ENCODE measurements at places on chromosomes 1 and 21.

- no peak overlapping the region for H3K27ac ChIP-seq
- no peak for DNase-seq
- no peak overlapping the region for H3K4me3 ChIP-seq
- no peaks in the 10 kb centered on the region for H3K27me3 ChIP-seq
- H3K36me3 ChIP-seq: no peaks in the 10 kb centered on the region
These were observed 18.2 kb upstream of the KCNK2 start for GRCh38 chr1:215064327-215064726.

- H3K27me3 ChIP-seq: no peaks in the 10 kb centered on the region
- H3K4me3 ChIP-seq: no peak overlapping the region
- H3K4me1 ChIP-seq: no peaks in the 10 kb centered on the region
- DNase-seq: no peak
- no peaks in the 10 kb centered on the region for H3K36me3 ChIP-seq
These were observed 37.8 kb downstream of the MIS18A start for GRCh38 chr21:32240851-32241687.

DNA sequence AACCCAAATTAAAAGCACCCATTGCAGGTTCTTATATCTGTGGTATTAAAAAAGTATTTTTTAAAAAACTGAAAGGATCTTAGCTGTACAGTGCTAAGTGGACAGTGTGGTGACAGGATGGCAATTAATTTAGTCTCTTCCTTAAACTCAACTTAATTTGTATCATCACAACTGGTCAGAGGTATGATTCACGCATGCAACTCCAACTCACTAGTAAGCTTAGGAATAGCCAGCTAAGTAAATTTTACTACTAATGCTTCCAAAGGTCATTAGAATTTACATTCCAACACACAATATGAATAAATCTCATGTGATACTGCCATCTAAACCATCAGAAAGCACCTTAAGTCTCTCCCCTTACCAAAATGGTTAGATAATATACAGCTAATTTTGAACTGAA is 35.4 kb downstream of the ENAH start:
- peaks cover 32% of the 10 kb centered on the region for H3K4me1 ChIP-seq
- no peak overlapping the region for H3K27ac ChIP-seq
- H3K27me3 ChIP-seq: no peaks in the 10 kb centered on the region
- peaks cover 23% of the 10 kb centered on the region for H3K36me3 ChIP-seq
- no peak overlapping the region for H3K4me3 ChIP-seq
- no peak for DNase-seq

- no peak overlapping the region for H3K27ac ChIP-seq
- no peak overlapping the region for H3K4me3 ChIP-seq
- DNase-seq: no peak
- no peaks in the 10 kb centered on the region for H3K36me3 ChIP-seq
These were observed 118.1 kb downstream of the CACNA1E start for GRCh38 chr1:181601186-181601950.

DNA sequence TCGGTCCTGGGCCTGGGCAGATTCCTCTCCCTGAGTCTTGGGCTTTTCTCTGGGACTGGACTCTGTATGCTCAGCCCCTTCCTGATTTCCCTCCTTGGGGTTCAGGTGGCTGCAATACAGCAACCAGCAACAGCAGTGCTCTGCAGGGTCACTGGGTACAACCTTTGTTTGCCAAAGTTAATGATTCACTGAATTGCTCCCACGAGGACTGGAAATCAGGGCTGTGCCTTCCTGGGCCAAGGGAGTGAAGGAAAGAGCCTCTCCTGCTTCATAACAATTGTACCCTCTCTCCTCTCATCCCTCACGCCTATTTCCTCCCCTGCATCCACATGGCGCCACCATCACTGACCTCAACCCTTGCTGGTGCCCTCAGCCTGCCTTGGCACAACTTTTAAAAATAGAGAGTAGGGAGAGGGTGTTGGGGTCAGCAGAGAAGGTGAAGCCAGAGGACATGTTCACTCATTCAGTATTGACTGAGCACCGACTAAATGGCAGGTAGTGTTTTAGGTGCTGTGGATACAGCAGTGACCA is 52.8 kb upstream of the GOLT1A start:
- H3K27ac ChIP-seq: peak overlapping the region; percentile 79
- no peaks in the 10 kb centered on the region for H3K36me3 ChIP-seq
- no peak for DNase-seq
- no peak overlapping the region for H3K4me3 ChIP-seq
- H3K27me3 ChIP-seq: peaks cover 5% of the 10 kb centered on the region
- peaks cover 25% of the 10 kb centered on the region for H3K4me1 ChIP-seq

DNA sequence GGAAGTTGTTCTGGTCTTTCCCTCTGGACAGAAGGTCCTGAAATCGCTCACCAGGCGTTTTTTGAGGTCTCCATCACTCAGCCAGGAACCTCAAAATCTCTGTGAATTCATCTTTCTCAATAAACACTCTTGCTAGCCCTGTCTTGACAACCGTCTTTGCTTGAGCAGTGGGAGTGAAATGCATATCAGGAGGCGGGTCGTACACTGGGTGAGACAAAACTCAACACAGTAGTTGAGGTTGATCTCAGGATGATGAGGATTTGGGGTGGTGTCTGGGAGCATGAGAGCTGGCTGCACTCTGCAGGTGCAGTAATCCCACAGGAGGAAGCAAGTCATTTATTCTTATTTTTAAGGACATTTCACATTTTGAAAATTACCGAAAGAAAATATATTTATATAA is 1.9 kb downstream of the GPR25 start:
- H3K4me3 ChIP-seq: no peak overlapping the region
- no peaks in the 10 kb centered on the region for H3K4me1 ChIP-seq
- DNase-seq: no peak

GRCh38 chr1:93839307-93839706 is 39.7 kb downstream of the DNTTIP2 start:
- peaks cover under 1% of the 10 kb centered on the region for H3K27me3 ChIP-seq
- no peak overlapping the region for H3K27ac ChIP-seq
- no peak overlapping the region for H3K4me3 ChIP-seq
- peaks cover 27% of the 10 kb centered on the region for H3K4me1 ChIP-seq
- peaks cover 16% of the 10 kb centered on the region for H3K36me3 ChIP-seq

GRCh38 chr1:100868364-100868995 is 26.2 kb downstream of the EXTL2 start:
- DNase-seq: no peak
- no peak overlapping the region for H3K27ac ChIP-seq
- peaks cover 2% of the 10 kb centered on the region for H3K36me3 ChIP-seq
- H3K27me3 ChIP-seq: no peaks in the 10 kb centered on the region
- no peak overlapping the region for H3K4me3 ChIP-seq

DNA sequence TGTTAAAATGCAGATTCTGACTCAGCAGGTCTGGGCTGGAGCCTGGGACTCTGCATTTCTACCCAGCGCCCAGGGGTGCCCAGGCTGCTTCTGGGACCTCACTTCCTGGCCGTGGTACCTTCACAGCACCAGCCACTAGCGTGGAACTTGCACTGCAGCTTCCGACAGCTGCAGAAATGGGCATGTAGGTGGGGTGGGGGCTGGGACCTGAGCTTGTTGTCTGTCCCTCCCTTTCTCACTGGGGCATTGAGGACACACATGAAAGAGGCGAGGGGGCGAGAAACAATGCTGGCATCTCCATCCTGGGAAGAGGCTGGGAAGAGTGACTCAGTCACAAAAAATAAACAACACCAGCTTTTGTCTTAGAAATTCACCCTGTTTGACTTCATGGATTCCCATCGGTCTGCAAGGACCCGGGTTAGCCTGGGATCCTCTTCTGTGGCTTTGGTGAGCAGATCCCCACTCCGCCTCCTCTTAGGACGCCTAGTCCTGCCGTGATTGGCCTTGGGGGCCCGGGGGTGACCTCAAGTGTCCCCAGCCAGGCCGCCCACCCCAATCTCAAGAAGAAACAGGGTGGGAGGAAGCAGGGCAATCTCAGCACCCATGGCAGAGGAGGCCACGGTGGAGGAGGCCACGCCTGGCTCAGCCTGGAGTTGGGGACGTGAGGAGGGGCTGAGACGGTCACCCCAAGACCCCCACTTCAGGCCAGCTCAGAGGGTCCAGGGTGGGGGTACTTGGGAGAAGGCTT is 29.9 kb upstream of the POFUT2 start:
- DNase-seq: no peak
- H3K36me3 ChIP-seq: no peaks in the 10 kb centered on the region
- H3K27ac ChIP-seq: peak overlapping the region; percentile 83
- no peaks in the 10 kb centered on the region for H3K27me3 ChIP-seq

DNA sequence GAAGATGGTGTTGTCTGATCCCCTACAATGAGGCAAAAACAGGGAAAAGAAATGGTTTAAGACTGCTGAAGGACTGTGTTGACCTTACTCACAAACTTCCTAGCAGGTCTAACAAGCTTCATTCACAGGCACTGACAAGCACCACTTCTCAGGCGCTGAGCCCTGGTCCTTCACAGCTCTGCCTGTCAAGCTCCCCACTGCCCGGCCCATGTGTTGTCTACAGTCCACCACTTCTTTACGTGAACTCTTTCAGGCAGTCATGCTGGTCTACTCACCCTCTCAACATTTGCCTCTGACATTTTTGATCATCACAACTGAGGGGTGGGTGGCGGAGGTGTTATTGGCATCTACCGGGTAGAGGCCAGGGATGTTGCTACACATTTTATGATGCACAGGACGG is 40.7 kb upstream of the MYBPHL start:
- no peak overlapping the region for H3K27ac ChIP-seq
- H3K4me1 ChIP-seq: no peaks in the 10 kb centered on the region
- H3K4me3 ChIP-seq: no peak overlapping the region
- H3K36me3 ChIP-seq: peaks cover 16% of the 10 kb centered on the region

DNA sequence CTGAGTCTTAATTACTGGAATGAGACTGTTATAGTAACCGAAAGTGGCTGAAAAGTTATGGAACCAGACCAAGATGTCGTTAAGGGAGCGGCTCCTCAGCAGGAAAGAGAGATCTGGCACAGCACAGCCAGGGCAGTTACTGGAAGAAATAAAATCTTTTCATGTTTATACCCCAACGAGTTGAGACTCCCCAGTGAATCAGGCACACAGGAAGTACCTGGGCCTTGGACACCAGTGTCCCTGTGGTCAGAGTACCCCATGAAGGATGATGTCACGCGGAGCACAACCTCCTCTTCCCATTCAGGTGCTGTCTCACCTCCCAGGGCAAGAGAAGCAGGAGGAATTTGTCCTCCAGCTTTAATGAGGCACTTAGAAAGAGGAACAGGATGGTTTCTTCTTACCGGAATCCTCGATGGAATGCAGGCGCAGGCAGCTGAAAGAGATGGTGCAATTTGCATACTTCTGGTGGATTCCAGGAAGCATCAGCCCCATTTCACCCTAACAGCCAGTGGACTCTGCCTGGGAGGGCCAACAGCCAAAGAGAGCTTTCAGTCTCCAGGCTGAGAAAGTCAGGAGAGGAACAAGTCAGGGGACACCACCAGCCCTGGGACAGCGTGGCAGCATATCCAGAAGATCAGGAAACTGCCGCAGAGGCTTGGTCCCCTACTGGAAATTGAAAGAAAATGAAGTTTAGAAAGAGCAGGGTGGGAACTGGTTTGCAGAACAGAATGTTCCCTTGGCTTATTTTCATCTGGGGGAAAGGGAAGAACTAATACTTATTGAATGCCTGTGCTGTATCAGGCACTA is 35.9 kb upstream of the CTTNBP2NL start:
- DNase-seq: no peak
- H3K4me1 ChIP-seq: no peaks in the 10 kb centered on the region
- H3K36me3 ChIP-seq: no peaks in the 10 kb centered on the region
- H3K4me3 ChIP-seq: no peak overlapping the region
- H3K27ac ChIP-seq: no peak overlapping the region

DNA sequence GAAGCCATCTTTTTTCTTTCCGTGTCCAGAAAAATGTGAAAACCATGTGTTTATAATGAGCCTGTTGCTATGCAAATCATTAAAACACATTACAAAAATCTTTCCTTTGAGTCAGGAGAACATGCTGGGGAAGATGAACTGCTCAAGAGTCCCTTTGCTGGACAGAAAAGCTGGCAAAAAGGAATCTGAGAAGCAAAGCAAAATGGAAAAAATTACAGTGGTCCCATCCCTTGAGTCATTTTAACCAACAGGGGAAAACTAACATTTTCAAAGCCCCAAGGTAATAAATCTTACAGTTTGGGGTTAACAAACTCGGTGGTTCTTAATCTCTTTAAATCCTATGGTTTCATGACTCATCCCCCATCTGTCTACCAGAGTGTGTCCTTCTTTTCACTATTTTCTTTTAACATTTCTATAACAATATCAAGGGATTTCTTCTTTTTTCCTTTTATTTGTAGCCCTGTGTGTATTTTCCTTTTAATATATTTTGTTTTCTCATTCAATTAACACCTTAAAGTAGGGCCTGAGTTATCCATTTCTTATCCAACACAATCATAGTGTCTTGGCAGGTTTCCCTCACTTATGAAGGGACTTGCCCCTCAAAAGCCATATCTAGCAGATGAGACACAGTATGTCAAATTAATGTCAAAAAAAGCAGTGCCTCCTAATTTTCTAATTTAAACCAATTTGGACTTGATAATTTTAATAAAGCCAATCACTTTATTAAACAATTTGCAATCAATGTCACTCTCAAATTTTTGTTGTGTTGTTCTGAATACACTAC is 105.4 kb downstream of the PTPN14 start:
- H3K27ac ChIP-seq: no peak overlapping the region
- H3K36me3 ChIP-seq: peaks cover 6% of the 10 kb centered on the region
- no peak for DNase-seq
- H3K4me3 ChIP-seq: no peak overlapping the region
- H3K27me3 ChIP-seq: no peaks in the 10 kb centered on the region

DNA sequence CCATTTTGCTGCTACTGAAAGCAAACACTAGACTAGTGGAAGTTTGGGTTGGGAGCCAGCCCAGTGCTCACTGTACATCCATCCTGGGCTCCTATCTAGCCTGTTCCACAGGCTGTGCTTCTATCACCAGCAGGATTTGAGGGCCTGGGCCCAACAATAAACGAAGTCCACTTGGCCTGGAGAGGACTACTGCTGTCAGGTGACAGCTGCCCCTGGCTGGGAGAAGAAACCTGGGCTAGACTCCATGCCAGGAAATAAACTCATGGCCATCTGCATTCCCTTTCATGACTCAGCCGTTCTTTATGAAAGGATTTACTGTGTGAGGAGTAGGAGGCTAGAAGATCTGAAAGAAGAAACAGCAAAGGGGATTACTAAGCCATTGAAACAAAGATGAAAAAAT is 35.5 kb downstream of the COLGALT2 start:
- H3K4me3 ChIP-seq: peak overlapping the region; percentile 58
- H3K36me3 ChIP-seq: peaks cover 6% of the 10 kb centered on the region
- peak overlapping the region; percentile 96 for H3K27ac ChIP-seq

GRCh38 chr21:34715518-34715917 is 46.7 kb downstream of the CLIC6 start:
- no peak overlapping the region for H3K27ac ChIP-seq
- DNase-seq: no peak
- H3K27me3 ChIP-seq: peaks cover 7% of the 10 kb centered on the region

All from neural crest cell (in vitro differentiated cells).